Mammary epithelial cell (primary cell): ENCODE measurements at places on chromosomes 12 and 14. TPM values are rescaled to one million over a fixed set of nuclear protein-coding genes. Genes with fewer than 3 reads are reported as not detected.

Gene KRT78
- total RNA-seq: not detected

Gene RTL1
- total RNA-seq: not detected in 2 replicates

Gene RFLNA
- total RNA-seq: not detected

DNA sequence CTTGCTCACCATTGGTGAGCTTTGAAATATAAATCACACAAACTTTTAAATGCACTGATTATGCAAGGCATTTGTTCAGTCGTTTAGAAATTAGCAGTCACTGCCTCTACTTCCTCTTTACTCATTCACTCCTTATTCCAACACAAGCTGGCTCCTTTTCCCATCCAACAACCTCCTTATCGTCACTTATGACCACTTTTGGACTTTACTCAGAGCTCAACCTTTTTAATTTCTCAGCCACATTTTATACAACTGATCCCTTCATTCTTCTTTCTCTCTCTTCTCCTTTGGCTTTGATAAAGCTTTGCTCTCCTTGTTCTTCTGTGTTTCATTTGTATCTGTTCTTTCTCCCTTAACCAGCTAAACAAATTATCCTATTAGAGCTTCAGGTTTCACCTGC, 126.4 kb upstream of the PLEKHA5 start:
- DNase-seq: no peak

- no peak for DNase-seq
Measured at GRCh38 chr14:45946251-45946650, 693.2 kb upstream of the MIS18BP1 start.

GRCh38 chr12:97560786-97561618, 98.4 kb downstream of the RMST start:
- DNase-seq: no peak

- no peak for DNase-seq
Measured at GRCh38 chr14:45066667-45067066, 17.2 kb upstream of the PRPF39 start.

DNA sequence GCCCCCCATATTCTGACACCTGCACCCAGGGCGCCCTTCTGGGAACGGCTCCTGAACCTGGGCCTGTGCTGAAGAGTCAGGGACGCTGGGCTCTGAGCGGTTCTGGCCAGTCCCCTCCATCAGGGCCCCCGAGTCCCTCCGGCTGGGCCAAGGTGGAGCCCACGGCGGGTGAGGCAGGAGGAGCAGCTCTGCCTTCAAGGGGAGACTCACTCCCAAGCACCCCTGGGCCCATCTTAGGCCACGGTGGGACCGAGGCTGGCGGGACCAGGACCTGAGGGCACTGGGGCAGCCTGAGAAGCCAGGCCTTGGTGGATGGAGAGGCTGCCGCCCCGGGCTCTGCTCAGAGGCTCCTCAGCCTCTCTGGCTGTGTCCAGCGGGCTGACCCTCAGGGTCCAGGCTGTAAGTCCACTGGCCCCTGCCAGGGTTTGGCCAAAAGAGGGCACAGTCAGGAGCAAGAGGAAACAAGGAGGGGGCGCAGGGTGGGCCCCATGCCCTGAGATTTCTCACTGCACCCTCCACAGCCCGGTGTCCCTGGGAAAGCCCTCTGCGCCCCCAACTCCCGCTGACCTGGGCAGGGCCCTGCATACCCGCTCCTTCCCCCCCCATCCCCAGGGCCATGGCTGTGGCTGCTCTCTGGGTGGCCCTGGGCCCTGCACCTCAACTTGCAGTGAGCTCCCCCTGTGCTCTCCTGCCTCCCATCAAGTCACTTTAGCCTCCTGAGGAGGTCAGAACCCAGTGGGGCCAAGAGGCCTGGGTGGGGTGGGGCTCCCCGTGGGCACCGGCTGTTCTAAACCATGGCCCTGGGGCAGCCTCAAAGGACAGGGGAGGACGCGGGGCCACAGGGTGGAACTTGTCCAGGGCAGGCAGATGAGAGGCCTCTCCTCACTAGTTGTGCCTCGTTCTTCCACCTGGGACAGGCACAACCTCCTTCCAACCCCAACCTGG, 266.4 kb upstream of the SFSWAP start:
- no peak for DNase-seq
